ENCODE measurements at places on chromosomes 11 and 22.

- DNase-seq, result no peak
Observed at GRCh38 chr11:8839957-8840945, 70.7 kb upstream of the AKIP1 start.

GRCh38 chr11:3834664-3835461 is 5.9 kb downstream of the RHOG start:
- no peak for DNase-seq

DNA sequence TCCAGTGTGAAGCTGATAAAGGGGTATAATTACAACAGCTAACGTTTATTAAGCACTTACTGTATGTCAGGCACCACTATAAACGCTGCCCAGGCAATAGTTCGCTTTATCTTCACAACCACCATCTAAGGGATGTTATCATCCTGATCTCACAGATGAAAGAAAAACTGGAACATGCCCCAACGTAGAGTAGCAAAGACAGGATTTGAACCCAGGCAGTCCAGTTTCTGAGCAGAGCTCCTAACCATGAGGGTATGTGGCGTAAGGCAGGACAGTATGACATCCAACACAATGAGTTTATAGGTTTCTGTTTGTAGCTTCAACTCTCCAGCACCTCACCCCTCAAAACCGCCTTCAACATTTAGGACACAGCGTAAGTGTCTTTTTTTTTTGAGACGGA is 59.5 kb downstream of the AHNAK start:
- DNase-seq, result no peak

DNA sequence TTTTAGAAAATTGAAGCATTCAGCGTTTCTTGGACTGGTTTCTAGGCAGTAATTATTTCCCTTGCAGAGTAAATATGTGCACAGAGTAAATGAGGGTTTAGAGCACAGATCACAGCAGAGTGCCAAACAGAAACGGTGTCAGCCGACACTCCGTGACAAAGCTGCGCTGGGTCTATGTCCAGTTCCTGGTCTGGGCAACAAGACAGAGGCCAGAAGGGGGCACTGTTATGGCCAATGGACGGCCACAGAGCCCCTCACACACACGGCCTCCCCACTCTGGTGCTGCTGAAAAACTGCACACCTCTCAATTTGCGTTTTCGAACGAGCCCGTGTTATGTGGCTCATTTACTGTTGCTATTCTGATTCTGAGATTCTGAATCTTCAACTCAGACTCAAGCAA is 180.7 kb downstream of the MPPED1 start:
- no peak for DNase-seq

- DNase-seq, result no peak
Observed at GRCh38 chr11:73272680-73273038, 521 bp downstream of the P2RY6 start.

GRCh38 chr22:46824344-46824909 is 62.0 kb downstream of the TBC1D22A start:
- DNase-seq, result no peak

- DNase-seq, result no peak
Observed at GRCh38 chr22:29883775-29884097, 762 bp downstream of the MTMR3 start.

DNA sequence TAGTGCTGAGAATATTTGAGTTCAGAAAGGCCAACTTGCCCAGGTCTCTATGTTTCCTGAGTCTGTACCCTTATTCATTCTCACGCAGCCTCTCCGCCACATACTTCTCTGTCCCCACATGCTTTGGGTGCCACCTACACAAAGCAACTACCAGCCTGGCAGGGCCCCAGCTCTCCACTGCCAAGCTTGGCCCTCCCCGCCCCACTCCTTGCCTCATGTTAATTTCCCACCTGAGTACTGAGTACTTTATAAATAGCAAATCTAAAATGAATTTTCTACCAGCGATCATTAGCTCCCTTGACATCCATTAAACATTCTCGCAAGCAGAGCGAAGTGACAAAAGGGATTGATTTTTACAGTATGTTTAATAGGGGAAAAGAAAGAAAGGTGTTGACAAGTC is 20.8 kb downstream of the NTM start:
- DNase-seq, result no peak

- DNase-seq, result no peak
Observed at GRCh38 chr11:109040303-109040702, 375.4 kb downstream of the DDX10 start.

DNA sequence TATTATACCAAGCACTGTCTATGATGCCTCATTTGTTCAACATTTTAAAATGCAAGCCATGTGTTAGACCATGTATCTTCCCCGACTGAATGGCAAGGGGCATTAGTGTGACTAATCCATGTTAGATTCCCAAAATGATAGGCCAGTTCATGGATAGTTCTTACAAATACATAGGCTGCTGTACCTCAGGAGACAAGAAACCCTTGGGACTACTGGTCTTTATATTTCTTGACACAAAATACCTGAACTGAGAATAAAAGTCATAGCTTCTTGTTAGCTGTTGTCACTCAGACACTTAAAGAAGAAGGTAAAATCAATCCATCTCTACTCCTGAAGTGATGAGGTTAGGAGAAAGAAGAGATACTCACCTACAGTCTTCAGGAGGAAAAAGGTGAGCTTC is at the start of gene OR8D4:
OR8D4 (plus strand) TSS at position 301 of the 400 bp plus-strand sequence. CDS start 4,265 bp downstream, outside the sequence.
- no peak for DNase-seq

DNA sequence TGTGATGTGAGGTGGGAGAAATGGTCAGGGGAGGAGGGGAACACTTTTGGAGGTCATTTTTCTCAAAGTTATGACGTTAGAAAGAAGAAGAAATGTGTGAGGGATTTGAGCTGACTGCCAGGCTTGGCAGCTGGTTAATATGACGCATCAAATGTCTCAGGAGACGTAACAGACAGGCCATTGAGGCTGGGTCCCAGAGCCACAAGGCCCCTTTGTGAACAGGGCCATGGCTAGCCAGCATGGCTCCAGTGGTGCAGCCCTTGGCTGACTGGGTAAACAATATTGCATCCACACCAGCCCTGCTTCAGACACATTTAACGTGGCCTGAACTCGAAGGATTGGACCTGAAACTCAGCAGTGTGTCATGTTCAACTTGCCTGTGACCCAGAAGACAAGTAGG is 34.3 kb downstream of the AMOTL1 start:
- no peak for DNase-seq

- no peak for DNase-seq
Observed at GRCh38 chr22:37187891-37188761, at the start of gene C1QTNF6. C1QTNF6 (minus strand) TSS chr22:37188247; CDS start chr22:37188213, 34 bp downstream.

GRCh38 chr22:45441138-45441537 is 27.6 kb downstream of the RIBC2 start:
- peak; percentile 34 for DNase-seq

DNA sequence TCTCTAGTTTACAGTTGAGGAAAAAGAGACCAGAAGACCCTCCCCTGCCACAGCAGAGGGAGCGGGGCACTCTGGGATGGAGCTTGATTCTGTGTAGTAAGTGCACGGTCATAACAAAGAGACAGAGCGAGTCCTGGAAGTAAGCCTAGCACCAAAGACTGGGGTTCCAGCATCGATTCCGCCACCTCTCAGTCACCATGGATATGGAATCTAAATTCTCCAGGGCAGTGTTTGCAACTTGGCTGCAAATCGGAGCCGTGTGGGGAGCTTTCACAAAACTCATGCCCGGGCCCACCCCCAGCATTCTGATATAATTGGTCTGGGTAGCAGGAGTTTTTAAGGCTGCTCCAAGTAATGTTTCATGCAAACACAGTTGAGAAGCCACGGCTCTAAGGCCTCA is 129.5 kb upstream of the OPCML start:
- DNase-seq, result no peak

DNA sequence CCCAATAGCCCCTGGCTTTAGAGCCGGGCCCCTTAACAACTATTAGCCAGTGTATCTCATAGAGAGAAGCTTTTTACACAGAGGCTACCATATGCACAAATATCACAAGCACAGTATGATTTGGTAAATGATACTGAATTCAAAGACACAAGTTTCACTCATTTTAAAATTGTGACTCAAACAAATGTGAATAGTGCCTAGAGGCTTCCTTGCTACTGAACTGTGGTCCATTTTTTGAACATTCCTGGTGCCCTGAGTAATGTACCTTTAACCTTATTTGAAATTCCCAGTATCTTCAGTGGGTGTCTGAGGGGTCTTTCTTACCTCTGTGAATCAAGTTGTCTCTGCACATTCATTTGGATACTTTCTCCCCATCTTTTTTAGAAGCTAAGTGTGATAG is 156.2 kb downstream of the MAML2 start:
- no peak for DNase-seq

- DNase-seq, result no peak
Observed at GRCh38 chr22:44270556-44270880, 42.2 kb downstream of the SHISAL1 start.

GRCh38 chr11:9787260-9787659 is 123.4 kb downstream of the SWAP70 start:
- no peak for DNase-seq

DNA sequence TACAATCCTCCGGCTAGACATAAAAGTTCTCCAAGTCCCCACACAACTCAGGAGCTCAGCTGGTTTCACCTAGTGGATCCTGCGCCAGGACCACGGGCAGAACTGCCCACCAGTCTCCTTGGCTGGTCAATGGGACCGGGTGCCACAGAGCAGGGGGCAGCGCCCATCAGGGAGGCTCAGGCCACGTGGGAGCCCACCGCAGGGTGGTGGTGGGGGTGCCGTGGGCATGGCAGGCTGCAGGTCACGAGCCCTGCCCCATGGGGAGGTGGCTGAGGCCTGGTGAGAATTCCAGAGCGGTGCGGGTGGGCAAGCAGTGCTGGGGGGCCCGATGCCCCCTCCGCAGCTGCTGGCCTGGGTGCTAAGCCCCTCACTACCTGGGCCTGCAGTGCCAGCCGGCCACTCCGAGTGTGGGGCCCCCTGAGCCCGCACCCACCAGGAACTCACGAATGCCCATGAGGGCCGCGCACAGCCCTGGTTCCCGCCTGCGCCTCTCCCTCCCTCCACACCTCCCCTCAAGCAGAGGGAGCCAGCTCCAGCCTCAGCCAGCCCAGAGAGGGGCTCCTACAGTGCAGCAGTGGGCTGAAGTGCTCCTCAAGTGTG is 1091.9 kb upstream of the TENM4 start:
- no peak for DNase-seq

DNA sequence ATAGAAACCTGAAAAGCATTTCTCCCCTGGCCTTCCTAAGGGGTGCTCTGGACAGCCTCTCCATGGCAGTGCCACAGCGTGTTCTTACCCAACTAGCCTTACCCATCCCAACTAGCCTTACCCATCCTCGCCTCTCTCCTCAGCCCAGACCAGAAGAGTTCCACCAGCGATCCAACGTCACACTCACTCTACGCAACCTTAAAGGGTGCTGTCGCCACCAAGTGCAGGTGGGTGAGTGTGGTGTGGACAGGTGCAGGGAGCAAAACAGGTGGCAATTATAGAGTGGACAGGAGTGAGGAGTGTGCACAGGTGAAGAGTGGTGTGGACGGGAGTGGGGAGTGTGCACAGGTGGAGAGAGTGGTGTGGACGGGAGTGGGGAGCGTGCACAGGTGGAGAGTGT is 17.8 kb downstream of the TMEM121B start:
- DNase-seq, result no peak
